Stimulated activated CD4-positive, alpha-beta T cell treated with anti-CD3 and anti-CD28 coated beads, Interleukin-12 subunit alpha, Interleukin-12 subunit beta, amount 100 ng/mL, for 4 hours (primary cell): ENCODE measurements at places on chromosomes 1 and 21.

GRCh38 chr1:20215716-20216115, 29.4 kb upstream of the PLA2G2C start:
- no peak for DNase-seq

GRCh38 chr1:202964791-202965410, 2.2 kb downstream of the CYB5R1 start:
- DNase-seq, result no peak

DNA sequence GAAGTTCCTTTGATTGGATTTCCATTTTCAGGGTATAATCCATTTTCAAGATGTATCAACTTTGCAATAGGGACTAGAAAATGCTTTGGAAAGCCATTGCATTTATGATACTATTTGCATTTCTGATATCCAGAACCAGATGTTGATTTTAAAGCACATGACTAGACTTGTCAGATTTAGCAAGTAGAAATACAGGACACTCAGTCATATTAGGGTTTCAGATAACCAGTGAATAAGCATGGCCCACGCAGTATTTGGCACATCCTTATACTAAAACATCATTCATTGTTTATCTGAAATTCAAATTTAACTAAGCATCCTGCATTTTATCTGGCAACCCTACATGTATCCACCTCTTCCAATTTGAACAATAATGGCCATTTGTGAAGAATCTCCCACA, 113.3 kb upstream of the DPT start:
- DNase-seq, result no peak

GRCh38 chr1:226660410-226661182, 78.5 kb downstream of the ITPKB start:
- DNase-seq, result no peak

- no peak for DNase-seq
Observed at GRCh38 chr21:40683349-40683748, 163.6 kb downstream of the DSCAM start.

GRCh38 chr1:4699376-4700301, 45.2 kb downstream of the AJAP1 start:
- no peak for DNase-seq

DNA sequence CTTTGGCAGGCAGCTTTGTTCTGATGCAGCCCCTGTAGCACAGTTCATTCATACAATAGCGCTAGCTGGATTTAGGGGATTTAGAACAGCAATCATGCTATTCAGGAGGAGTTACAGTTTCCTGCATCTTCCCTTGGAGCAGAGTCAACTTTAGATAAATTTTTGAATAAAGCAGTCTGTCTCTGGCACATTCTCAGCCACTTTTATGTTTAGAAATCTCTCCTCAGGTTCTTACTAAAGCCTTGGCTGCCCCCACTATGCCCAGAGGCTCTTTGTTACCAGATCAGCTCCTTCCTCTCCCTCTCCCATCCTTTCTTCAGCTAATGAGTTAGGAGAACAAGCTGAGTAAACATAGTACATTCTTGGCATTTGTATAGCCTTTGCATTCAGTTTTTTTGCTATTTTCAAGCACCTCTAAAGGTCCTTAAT, 17.0 kb upstream of the PIGC start:
- DNase-seq, result no peak

GRCh38 chr1:203726417-203726867, 38.5 kb upstream of the LAX1 start:
- no peak for DNase-seq
